GM23338 (cell line): ENCODE measurements at places on chromosomes 6 and 20. TPM values are rescaled to one million over a fixed set of nuclear protein-coding genes. Genes with fewer than 3 reads are reported as not detected.

DNA sequence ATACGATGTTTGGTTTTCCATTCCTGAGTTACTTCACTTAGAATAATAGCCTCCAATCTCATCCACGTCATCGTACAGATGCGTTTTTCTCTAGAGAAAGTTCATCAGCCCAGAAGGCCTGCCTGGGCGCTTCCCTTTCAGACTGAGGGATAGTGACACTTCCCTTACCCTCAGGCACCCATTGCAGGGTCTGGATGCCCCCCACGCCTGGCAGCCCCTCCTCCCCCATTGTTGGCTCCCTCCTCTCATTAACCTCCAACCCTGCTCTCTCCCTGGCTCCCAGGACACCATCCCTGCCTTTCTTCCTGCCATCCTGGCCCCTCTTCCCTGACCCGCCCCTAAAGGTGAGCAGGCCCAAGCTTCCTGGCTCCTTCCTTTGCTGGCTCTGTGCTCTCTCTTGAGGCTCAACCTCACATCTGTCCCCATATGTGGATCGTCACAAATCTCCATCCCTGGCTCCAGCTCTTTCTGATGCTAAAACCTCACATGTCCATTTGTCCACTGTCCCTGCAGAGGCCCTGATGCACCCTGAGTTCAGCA, 145.2 kb downstream of the SYCP2 start:
- H3K27ac ChIP-seq = no peak overlapping the region
- H3K27me3 ChIP-seq = no peaks in the 10 kb centered on the region
- DNase-seq = no peak
- no peak overlapping the region for H3K4me3 ChIP-seq

DNA sequence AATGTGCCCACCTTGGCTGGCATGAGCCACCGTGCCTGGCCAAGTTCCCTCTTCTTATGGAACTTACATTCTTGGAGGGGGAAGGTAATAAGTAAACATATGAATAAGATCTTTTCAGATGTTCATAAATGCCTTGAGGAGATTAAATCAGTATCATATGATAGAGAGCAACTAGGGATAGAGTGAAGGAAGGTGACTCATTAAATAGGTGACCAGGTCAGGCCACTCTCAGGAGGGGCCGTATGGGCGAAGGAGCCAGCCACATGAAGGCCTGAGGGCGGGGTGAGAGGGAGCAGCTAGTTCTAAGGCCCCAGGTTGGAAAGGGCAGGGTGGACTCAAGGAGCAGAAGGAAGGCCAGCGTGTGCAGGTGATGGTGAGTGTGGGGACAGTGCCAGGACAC, 91.1 kb downstream of the UST start:
- no peak overlapping the region for H3K27ac ChIP-seq
- no peaks in the 10 kb centered on the region for H3K36me3 ChIP-seq
- H3K4me3 ChIP-seq = no peak overlapping the region
- H3K4me1 ChIP-seq = peaks cover 46% of the 10 kb centered on the region

GRCh38 chr6:30321692-30322388, 4.9 kb upstream of the TRIM39 start:
- H3K27ac ChIP-seq = peak overlapping the region; percentile 96
- peaks cover 66% of the 10 kb centered on the region for H3K4me1 ChIP-seq
- peak overlapping the region; percentile 39 for H3K4me3 ChIP-seq
- no peaks in the 10 kb centered on the region for H3K36me3 ChIP-seq
- H3K27me3 ChIP-seq = no peaks in the 10 kb centered on the region

Gene SIRPD
- total RNA-seq = not detected in 2 replicates

DNA sequence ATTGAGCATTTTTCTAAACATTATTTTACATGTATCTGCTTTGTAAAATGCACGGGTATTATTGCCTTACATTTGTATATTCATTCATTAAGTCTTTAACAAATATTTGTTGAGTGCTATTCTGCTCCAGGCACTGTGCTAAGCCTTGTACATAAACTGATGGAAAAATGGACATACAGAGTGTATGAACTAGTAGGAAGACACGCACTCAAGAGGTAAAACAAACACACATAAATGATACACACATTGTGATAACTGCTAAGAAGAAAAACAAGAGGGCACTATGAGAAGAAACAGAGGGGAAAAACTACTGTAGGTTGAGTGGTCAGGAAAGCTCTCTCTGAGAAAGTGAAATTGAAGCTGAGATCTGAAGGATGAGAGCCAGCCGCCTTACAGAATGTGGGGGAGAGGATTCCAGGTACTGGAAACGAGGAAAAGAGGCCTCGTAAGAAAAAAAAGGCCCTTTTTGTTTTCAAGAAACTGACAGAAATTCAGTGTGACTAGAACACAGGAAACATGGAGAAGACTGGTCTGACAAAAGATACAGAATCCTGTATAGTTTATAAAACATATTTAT, 117.5 kb downstream of the EYA4 start:
- no peaks in the 10 kb centered on the region for H3K4me1 ChIP-seq
- H3K4me3 ChIP-seq = no peak overlapping the region
- no peaks in the 10 kb centered on the region for H3K27me3 ChIP-seq
- no peak for DNase-seq
- no peaks in the 10 kb centered on the region for H3K36me3 ChIP-seq

DNA sequence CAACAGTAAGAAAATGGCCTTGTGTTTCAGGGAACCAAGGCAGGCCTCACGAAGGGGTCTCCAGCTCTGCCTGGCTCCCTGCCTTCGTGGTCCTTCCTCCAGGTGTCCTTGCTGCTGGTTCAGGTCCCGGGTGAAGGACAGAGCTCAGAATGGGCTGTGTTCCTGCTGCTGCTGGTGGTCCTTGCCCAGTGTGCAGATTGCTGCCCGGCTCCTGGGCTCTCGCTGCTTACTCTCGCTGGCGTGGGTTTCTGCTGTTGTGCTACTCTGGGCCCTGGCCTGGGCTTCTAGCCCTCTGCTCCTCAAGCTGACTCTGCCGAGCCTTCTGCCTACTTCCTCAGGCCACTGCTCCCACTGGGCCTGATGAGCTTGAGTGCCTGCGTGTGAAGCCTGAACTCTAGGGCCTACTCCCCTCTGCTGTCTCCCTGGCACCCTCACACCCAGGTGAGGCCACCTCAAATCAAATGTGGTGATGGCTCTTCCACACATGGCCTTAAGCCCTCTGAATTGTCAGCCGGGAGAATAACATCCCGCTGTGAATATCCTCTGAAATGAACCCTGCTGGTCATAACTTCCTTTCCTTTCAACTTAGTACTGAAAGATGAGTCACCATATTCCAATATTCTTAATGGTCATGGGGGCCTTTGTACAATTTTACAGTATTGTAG, 171.6 kb downstream of the FOXC1 start:
- no peaks in the 10 kb centered on the region for H3K36me3 ChIP-seq
- no peak overlapping the region for H3K27ac ChIP-seq
- no peak for DNase-seq
- no peaks in the 10 kb centered on the region for H3K27me3 ChIP-seq
- H3K4me3 ChIP-seq = no peak overlapping the region

DNA sequence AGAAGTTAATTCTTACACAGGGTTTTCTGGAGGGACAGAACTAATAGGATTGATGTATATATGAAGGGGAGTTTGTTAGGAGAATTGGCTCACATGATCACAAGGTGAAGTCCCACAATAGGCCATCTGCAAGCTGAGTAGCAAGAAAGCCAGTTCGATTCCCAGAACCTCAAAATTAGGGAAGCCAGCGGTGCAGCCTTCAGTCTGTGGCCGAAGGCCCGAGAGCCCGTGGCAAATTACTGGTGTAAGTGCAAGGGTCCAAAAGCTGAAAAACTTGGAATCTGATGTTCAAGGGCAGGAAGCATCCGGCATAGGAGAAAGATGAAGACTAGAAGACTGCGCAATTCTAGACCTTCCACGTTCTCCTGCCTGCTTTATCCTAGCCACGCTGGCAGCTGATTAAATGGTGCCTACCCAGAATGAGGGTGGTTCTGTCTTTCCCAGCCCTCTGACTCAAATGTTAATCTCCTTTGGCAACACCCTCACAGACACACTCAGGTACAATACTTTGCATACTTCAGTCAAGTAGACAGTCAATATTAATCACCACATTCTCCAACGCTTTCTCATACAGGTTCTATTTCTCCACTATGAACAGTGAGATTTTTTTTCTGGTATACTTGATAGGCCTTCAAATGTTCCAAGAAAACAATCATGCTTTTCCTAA, 357.0 kb downstream of the LAMA2 start:
- no peaks in the 10 kb centered on the region for H3K27me3 ChIP-seq
- no peaks in the 10 kb centered on the region for H3K4me1 ChIP-seq
- no peak overlapping the region for H3K27ac ChIP-seq

DNA sequence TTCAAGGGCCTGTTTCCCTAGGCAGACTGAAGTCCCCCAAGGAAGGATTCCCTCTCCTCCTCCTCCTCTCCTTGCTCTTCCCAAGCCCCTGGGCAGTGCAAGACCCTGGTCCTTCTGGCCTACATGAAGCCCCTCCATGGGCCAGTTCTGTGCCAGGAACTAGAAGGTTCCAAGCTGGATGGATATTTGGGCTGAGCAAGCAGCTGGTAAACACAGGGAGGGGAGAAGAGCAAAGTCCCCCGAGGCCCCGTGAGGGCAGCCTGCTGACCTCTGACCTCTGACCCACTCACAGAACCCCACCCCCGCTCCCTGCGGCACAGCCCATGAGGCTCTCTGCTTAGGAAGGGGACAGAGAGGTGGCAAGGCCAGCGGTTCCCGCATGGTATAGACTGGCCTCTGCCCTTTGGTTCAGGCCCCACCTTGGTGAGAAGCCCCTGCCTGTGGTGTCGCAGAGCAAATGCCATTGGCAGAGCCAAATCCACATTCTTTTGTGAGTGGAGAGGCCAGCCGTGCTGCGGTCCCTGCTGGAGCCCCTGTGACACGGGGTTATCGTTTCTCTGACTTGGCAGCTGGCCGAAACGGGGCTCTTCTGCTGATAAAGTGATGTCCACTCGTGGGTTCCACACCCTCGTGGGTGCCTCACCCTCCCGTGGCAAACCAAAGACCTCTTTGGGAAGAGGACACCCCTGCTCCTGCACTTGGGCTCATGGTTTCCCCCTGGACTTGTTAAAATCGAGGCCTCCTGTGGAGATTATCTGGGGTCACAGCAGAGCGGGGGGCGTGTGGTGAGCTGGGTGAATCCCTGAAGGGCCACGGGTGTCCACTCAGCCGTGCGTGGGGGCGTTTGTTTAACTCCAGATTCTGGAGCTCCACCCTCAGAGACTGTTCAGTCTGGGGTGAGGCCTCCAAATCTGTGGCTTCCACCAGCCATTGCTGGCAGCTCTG, 2.1 kb upstream of the CHRNA4 start:
- peaks cover 18% of the 10 kb centered on the region for H3K27me3 ChIP-seq
- H3K27ac ChIP-seq = no peak overlapping the region
- H3K36me3 ChIP-seq = no peaks in the 10 kb centered on the region
- DNase-seq = no peak
- H3K4me3 ChIP-seq = no peak overlapping the region

DNA sequence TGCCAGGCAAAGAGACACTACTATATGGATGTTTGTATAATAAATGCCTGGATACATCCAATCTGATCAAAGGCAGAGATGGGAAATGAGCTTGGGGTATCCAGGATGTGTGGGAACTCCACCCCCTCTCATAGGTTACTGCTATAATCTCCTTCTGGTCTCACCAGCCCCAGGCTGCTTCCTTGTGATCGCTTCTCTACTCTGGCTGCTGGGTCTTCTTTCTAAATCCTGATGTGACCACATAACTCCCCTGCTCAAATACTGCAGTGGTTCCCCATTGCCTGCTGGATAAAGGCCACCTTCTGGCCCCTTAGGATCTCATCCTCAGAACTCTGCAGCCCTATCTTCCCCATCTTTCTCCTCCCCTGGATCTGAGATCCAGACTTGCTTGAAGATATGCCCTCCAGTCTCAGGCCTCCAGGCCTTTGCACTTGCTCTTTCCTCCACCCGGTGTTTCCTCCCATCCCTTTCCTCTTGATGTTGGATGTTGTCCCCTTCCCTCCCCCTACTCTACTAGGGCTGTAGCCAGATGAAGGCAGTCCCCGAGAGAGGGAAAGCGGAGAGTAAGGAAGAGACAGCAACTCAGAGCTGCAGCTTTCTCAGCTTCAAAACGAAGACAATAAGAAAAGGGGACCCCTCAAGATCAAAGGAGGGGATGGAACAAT, 828 bp upstream of the XKR7 start:
- 0 out of 2 replicates have a peak overlapping the region, but pooled peaks have one; percentile 77 for H3K27ac ChIP-seq
- DNase-seq = peak; percentile 61
- H3K36me3 ChIP-seq = no peaks in the 10 kb centered on the region

DNA sequence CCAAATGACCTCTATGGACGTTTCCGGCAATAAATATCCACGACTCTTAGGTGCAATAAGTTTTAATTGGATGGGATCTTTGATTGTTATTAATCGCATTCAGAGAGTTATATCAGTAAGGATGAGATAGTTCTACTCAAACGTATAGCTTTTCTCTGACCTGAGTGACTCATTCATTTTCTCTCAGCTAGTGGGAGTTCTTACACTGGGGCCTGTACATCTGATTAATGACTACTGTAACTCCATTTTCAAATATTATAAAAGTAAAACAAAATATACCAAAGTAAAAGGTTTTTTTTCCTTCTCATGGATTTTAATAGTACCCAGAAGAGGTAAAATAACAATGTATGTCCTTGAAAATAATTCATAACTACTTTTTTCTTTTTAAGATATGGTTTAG, 41.1 kb upstream of the SAMD5 start:
- H3K4me3 ChIP-seq = no peak overlapping the region
- DNase-seq = no peak
- H3K36me3 ChIP-seq = no peaks in the 10 kb centered on the region
- no peaks in the 10 kb centered on the region for H3K27me3 ChIP-seq
- no peak overlapping the region for H3K27ac ChIP-seq
